ENCODE measurements at places on chromosomes 1 and 21.

GRCh38 chr1:234409328-234409727, 36.1 kb downstream of the COA6 start:
- no peak for DNase-seq

GRCh38 chr1:53132176-53132575, 10.3 kb downstream of the SLC1A7 start:
- DNase-seq, result no peak

- DNase-seq, result no peak
Observed at GRCh38 chr1:223198628-223198965, 55.5 kb upstream of the TLR5 start.

DNA sequence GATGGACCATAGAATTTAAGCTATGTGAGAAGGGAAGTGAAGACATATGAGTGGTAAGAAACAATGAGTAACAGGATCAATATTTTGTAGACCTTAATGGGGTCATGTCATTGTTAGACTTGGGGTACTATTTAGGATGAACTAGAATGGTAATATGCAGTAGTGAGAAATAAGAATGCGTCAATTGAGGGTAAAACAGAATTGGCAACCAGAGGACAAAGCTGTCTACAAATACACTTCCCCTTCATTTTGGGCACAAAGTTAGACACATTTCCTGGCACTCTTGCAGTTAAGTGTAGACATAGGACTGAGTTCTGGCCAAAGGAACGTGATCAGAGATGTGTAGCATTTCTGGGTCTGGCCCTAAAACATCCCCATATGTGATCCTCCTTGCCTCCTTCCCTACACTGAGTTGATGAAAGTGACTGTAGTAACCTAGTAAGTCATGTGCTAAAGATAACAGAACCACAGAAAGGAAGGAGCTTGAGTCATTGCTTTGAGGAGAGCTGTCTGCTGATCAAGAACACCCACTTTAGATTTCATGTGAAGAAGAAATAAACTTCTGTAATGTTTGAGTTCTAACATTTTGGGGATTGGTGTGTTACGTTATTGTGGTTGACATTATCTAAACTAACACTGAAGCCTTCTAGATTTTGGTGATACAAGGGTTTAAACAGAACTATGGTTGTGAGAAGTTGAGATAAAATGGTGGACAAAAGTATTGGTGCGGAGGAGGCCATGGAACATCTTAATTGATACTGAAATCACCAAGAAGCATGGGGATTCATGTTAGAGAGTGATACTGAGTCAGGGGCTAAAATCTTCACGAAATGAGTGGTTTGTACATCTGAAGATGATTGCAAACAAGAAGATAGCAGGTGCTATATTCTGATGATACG, 41.7 kb downstream of the CD55 start:
- no peak for DNase-seq

DNA sequence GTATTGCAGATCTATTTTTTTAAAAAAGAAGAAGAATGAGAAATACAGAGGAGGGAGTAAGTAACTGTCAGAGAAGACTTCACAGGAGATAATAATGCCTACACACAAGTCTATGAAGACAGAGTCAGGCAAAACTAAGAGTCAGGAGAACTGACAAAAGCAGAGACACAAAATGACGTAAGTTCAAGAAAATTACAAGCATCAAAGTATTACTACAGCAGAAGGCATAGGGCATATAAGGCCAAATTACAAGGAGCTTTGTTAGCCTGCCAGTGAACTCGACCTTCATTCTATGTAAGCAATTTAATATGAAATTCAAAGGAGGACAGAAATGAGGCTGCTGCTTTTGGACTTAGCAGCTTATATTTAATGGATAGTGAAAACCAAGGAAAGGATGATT, 23.7 kb downstream of the FAF1 start:
- no peak for DNase-seq

- DNase-seq, result no peak
Observed at GRCh38 chr1:68301471-68302001, 69.2 kb upstream of the WLS start.

- DNase-seq, result peak; percentile 2
Observed at GRCh38 chr1:48619539-48619938, 147.5 kb upstream of the SPATA6 start.

DNA sequence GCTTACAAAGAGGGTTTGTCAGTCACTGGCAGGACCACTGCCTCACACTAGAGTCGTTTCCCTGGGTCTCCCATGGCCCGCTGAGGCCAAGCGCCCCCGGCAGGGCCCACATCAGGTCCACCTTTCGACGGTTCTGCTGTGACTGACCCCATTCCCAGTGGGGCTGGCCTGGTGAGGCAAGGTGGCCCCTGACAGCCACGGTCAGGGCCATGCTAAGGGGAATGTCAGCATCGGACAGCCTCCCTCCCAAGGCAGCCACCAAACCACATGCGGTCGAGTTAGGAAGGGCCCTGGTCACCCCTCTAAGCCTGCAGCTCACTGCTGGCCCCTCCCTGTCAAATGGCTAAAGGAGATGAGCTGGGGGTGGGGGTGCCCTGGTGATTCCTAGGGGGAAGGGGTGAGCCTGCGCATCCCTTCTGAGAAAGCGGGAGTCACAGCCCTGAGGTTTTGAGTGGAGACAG, 2.9 kb upstream of the KIF17 start:
- no peak for DNase-seq

DNA sequence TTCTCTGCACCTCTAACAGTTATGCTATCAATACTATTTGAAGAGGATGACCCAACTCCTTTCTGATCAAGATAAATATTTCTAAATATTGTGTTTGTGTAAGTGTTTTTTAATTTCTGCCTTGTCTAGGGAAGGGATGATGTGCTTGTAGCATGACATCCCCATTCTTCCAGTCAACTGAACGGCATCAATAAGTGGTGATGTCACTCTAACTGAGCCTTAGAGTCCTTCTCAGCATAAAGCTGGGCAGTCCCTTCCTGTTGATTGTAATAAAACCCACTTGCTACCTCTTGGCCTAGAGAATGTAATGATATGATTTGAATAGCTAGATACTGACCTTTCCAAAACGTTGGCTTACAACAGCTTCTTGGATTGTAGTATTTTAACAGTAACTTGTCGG, 52.5 kb upstream of the KCNJ6 start:
- no peak for DNase-seq

- peak; percentile 69 for DNase-seq
Observed at GRCh38 chr1:143698016-143698415, 273.8 kb downstream of the FAM72C start.

DNA sequence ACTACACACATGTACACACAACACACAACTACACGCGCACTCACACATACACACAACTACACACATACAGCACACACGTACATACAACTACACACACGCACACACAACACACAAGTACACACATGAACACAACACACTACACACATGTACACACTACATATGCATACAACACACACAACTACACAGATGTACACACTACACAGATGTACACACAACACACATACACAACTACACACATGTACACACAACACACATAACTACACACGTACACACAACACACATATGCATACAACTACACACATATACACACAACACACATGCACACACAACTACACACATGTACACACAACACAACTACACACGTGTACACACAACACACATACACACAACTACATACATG, 318.6 kb downstream of the CAMTA1 start:
- DNase-seq, result no peak

DNA sequence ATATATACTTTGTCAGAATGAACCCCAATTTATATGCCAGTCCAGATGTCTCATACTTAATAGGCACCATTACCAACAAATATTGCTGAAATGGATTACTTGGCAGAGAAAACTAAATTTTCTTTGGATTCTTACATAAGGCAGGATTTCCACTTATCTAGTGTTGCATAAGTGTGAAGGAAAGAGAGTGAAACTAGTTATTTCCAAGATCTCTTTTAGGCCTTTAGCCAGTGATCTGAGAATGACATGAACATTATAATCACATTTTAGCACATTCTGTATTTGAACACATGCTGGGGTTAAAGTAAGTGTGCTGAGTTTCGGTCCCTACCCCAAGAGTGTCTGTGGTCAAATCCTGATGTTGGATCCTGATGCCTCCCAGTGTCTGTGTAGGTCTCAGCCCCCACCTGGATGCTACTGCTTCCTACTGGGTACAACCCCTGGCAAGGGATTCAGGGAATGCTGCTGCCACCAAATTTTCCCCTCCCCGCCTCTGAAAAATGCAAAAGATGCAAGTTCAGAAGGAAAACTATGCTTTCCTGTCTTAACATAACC, 11.2 kb downstream of the DDAH1 start:
- DNase-seq, result no peak

DNA sequence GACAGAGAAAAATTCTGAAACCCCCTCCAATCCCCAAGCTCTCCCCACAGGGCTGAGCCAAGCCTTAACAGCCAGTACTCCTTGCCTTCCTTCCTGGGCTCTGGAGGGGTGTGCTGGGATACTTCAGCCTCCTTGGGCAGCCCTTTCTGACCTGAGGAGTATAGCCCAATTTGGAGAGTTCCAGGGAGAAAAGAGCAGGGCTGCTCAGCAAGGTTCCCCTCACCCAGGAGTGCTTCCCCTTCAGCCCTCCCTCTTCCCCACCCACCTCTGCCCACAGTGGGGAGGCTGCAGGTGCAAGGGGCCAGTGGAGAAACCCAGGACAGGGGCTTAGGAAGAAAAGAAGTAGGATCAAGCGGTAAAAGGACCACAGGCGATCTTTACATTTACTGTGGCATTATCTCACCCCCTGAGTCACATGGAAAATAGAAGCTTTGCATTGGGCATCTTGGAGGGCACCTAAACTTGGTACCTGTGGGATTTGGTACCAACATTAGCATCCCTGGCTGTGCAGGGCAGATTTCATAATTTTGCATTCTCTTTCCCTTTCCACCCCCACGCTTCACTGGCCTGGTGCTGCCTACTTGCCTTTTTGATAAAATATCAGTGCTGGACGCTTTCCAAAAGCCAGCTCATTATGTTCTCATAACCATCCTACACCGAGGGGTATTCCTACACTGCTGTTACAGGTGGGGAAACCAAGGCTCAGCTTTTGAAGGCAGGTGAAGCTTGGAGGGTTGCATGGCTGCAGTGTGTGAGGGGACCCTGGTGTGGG, 2.8 kb upstream of the ADORA1 start:
- DNase-seq, result no peak

GRCh38 chr1:21539933-21540332, 30.7 kb downstream of the ALPL start:
- DNase-seq, result no peak

DNA sequence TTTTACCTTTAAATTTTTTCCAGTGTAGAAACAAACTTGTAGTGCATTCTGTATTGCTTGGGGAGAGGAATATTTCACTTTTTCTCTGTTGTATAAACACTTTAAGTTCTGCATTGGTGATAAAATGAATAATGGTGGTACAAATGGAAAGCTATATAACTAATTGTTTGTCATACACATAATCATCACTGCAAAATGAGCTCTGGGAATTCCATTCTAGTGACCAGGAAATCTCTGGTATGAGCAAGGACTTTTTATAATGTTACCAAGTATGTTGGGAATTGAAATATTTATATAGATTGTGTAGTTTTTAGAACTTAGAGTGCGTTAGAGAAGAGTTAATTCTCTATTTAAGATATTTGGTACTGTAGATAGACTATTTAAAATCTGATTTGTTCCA, 5.0 kb upstream of the FMN2 start:
- DNase-seq, result no peak

GRCh38 chr21:31221043-31221442, 123.0 kb downstream of the TIAM1 start:
- no peak for DNase-seq

DNA sequence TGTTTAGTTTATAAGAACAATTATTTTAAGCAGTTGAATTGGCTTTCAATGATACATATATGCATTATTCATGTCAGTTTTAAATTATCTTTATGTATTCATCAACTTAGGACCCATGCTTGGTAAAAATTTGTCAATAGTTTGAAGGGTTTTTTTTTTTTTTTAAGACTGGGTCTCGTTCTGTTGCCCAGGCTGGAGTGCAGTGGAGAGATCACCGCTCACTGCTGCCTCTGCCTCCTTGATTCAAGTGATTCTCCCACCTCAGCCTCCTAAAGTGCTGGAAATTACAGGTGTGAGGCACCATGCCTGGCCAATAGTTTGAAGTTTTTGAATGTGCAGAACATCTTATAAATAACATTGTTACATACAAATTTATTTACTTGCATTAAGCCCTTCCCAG, 1671.0 kb upstream of the B3GALT2 start:
- no peak for DNase-seq

GRCh38 chr21:17981060-17981740, 162.0 kb upstream of the C21orf91 start:
- DNase-seq, result no peak

GRCh38 chr1:163414778-163415177, 93.0 kb downstream of the NUF2 start:
- no peak for DNase-seq

DNA sequence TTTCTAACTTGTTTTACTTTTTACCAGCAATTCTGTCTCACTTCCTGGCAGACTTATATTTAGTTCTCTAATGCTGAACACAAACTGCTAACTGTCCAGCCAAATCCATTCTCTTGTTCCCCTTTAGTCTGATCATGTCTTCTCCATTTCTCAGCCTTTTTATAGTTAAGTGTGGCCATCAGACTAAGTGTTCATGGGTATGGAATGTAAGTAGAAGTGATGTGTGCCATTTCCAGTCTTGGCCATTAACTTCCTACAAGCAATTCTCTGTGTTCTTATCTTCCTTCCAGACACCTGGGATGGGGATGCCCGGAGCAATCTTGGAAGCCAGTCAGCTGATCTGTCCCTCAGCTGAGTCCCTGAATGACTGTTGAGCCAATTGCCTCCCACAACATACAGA, 165.8 kb downstream of the ST6GALNAC3 start:
- no peak for DNase-seq

- no peak for DNase-seq
Observed at GRCh38 chr1:99119188-99119587, 114.5 kb upstream of the PLPPR5 start.

DNA sequence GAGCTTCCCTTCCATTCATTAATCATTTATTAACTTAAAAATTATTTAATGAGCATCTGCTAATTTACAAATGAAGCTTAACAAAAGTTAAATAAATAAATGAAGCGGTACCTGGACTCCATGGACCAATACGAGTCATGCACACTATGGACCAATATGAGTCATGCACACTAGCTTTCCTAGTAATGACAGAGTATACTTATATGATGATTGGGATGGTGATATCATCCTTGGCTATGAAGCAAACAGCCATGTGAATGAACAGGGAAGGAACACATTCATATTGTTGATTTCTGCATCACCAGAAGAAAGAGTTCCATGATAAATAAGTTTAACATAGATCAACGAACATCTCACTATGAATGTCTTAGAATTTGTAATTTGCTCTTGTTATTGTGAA, 109.9 kb downstream of the SPAG17 start:
- DNase-seq, result peak; percentile 8

- no peak for DNase-seq
Observed at GRCh38 chr1:207956986-207957385, 46.1 kb upstream of the CD34 start.
